Effector memory CD8-positive, alpha-beta T cell (primary cell): ENCODE measurements at places on chromosomes 12 and 14.
A peak's percentile ranks its signal among the peaks of the same experiment; 100 is the strongest.

DNA sequence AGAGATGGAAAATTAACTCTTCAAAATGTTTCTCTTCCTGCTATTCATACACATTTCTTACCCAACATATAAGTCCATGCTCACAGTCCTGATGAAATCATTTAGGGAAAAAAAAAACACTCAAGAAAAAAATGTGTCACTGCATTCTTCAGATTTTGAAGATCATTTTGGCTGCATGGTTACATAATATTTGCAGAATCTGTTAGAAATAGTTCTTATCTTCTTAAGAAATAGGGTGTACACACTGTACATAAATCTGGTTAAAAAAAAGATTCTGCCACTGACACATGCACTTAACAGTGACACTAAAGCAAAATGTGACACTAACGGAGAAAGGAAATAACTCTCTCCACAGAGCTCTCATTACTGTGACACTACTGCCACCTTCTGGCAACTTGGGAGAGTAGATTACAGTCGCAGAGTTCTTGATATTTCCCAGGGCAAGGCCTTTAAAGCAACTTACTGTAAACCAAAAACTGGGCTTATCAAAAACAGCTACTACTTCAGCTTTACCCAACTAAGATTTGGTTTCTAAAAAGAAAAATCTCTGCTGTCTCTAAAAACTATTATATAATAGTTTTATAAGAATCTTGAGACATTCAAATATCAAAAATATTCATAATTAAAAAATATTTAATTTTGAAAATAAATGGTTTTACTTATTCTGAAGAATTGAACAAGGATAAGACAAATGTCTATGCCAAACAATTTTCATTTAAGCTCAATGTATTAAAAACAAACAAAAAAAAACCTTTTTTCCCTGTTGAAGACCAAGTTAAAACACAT, 65.0 kb downstream of the SETD3 start:
- peak; percentile 69 for DNase-seq

GRCh38 chr14:68495101-68496039, 297.5 kb downstream of the ZFP36L1 start:
- no peak for DNase-seq

GRCh38 chr14:36860831-36861230, 199.2 kb downstream of the PAX9 start:
- no peak for DNase-seq

GRCh38 chr12:42085594-42085993, 59.1 kb downstream of the GXYLT1 start:
- DNase-seq = no peak

DNA sequence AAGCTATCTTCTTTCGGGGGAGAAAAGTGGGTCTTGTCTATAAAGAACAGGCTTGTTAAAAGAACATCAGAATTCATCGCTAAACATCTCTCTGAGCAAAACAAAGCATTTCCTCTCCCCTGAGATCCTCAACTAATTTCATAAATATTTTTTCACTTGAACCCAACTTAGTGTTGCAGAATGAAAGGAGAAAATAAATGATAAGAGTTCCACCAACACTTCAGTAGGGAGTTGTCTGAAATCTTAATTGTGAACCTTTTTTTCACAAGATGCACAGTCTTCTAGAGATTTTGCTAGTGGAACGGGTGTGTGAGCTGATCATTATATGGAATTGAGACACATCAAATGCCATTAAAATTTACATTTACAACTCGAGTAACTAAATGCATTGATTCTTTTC, 1.3 kb upstream of the DAAM1 start:
- DNase-seq = no peak

- no peak for DNase-seq
Observed at GRCh38 chr12:103924761-103925641, 5.2 kb upstream of the HSP90B1 start.

GRCh38 chr12:13805041-13805440, 176.4 kb downstream of the GRIN2B start:
- no peak for DNase-seq

DNA sequence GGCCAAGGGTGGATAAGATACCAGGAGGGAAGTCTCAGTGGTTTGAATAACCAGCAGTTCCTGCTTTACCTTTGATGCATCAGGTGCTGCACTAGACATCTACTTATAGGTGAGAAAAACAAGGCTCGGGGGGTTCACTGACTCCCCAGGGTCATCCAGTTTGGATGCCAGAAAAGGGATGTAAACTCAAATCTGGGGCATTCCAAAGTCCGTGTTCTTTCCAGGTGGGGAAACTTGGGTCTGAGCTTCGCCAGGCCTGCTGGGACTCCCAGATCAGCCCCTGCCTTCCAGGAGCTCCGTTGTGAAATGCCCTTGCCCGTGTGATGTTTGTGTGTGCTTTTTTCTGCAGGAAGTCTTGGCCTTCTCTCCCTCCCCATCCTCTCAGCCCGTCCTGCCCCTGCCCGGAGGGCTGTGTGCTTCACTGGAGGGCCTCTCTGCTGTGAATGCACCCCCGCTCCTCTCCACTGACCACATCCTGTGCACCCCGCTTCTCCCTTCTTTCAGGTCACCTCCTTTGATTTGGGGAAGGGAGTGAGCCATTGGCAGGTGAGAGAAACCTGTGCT, 42.1 kb downstream of the TSPAN9 start:
- no peak for DNase-seq

DNA sequence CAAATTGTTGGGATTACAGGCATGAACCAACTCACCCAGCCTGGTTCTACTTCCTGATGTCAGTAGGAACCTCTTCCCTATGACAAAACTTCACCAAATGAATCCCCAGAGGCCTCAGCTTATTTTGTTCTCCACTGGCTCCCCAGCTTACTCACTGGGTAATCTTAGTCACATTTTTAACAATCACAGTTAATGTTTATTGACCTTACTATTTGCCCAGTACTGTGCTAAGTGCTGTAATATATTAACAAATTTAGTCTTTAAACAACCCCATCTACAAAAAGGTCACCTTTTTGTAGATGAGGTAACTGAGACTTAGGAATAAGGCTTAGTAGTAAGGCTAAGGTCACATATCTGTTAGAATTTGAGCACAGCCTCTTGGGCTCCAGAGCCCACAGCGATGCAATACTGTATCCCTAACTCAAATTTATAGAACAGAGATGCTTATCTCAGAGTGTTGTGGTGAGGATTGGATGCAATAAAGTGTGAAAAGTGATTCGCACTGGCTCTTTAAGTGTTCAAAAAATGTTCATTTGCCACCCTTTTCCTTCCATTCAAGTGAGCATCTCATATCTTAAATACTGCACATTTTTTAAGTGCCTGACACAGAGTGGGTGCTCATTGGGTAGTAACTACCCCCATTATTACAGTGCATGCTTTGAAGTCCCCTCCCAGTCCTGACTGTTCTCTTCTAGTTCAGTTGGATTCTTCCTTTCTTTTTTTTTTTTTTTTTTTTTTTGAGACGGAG, 146.4 kb upstream of the ARHGAP5 start:
- no peak for DNase-seq

- no peak for DNase-seq
Observed at GRCh38 chr12:83541446-83541845, 854.7 kb downstream of the TMTC2 start.

DNA sequence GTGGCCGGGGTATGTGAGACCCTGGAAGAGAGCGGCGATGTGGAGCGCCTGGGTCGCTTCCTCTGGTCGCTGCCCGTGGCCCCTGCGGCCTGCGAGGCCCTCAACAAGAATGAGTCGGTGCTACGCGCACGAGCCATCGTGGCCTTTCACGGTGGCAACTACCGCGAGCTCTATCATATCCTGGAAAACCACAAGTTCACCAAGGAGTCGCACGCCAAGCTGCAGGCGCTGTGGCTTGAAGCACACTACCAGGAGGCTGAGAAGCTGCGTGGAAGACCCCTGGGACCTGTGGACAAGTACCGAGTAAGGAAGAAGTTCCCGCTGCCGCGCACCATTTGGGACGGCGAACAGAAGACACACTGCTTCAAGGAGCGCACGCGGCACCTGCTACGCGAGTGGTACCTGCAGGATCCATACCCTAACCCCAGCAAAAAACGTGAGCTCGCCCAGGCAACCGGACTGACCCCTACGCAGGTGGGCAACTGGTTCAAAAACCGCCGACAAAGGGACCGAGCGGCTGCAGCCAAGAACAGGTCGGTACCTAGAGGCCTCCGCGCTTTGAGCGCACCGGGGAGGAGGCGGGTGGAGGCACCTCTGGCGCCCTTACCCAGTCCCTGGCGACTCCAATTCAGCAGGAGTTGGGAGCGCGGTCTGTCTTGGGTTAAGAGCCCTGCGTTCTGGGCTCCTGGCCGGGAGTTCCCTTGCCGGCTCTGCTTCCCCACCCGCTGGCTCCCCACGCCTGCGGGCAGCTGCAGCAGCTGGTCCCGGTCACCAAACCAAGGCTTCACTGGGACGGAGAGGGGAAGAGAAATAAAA, 700 bp downstream of the SIX6 start:
- no peak for DNase-seq

- DNase-seq = no peak
Observed at GRCh38 chr12:93336291-93336741, 41.4 kb upstream of the NUDT4 start.

- DNase-seq = peak; percentile 29
Observed at GRCh38 chr12:57175428-57176138, 28.2 kb upstream of the LRP1-AS start.

- no peak for DNase-seq
Observed at GRCh38 chr12:96263449-96263902, 69.3 kb downstream of the ELK3 start.

GRCh38 chr14:76589246-76589645, 172.0 kb upstream of the VASH1 start:
- no peak for DNase-seq

GRCh38 chr14:93322929-93323599, 9.8 kb downstream of the BTBD7 start:
- no peak for DNase-seq

GRCh38 chr14:99737956-99738667, 54.0 kb downstream of the CYP46A1 start:
- DNase-seq = no peak

GRCh38 chr12:113470871-113471618, 626 bp downstream of the LHX5 start:
- no peak for DNase-seq

- no peak for DNase-seq
Observed at GRCh38 chr14:63710497-63710896, 17.4 kb downstream of the SGPP1 start.

- DNase-seq = no peak
Observed at GRCh38 chr12:51218607-51219161, 822 bp upstream of the POU6F1 start.

DNA sequence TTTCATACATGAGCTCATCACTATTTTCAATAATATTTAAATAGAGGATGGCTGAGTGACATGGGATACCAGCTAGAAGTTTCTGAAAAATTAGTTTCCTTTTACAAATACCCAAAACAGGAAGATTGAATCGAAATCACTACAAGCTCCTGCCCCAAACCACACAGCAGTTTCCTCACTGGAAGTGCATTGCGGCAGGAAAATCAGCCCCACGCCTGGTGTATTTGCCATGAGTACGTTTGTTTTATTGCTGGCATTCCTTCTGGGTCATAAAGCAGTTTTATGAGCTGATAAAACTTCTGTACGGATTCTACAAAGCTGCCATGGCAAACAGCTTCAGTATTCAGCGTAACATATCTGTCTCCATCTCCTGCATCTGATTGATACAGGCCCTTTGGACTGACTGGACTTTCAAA, 23.7 kb downstream of the CDC42BPB start:
- DNase-seq = no peak

GRCh38 chr14:68297876-68298468, 478.4 kb downstream of the RAD51B start:
- DNase-seq = no peak

GRCh38 chr14:68607081-68607866, 185.6 kb downstream of the ZFP36L1 start:
- DNase-seq = no peak

GRCh38 chr14:71314717-71315116, 407.5 kb downstream of the PCNX1 start:
- no peak for DNase-seq

- DNase-seq = no peak
Observed at GRCh38 chr12:71440345-71440762, 756 bp downstream of the LGR5 start.

- DNase-seq = no peak
Observed at GRCh38 chr12:26283046-26283445, 87.7 kb downstream of the SSPN start.

- DNase-seq = no peak
Observed at GRCh38 chr12:105832806-105833205, 305.9 kb downstream of the NUAK1 start.

DNA sequence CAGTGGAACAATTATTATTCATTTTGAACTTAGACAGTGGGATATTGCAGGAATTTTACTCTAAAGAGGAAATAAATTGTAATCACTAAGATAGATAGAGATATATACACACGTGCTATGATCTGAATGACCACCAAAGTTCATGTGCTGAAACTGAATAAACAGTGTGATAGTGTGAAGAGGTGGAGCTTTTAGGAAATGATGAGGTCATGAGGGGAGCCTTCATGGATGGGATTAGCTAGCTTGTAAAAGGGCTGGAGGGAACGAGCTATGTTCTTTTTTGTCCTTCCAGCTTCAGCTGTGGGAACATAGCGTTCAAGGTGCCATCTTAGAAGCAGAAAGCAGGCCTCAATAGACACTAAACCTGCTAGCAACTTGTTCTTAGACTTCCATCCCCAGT, 191.5 kb upstream of the LRIG3 start:
- no peak for DNase-seq

DNA sequence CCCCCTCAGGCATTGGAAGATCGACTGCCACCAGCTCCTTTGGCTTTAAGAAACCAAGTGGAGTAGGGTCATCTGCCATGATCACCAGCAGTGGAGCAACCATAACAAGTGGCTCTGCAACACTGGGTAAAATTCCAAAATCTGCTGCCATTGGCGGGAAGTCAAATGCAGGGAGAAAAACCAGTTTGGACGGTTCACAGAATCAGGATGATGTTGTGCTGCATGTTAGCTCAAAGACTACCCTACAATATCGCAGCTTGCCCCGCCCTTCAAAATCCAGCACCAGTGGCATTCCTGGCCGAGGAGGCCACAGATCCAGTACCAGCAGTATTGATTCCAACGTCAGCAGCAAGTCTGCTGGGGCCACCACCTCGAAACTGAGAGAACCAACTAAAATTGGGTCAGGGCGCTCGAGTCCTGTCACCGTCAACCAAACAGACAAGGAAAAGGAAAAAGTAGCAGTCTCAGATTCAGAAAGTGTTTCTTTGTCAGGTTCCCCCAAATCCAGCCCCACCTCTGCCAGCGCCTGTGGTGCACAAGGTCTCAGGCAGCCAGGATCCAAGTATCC, 288.7 kb downstream of the NAV3 start:
- no peak for DNase-seq
